ENCODE measurements at places on chromosomes 5 and 9.
A peak's percentile ranks its signal among the peaks of the same experiment; 100 is the strongest.

- no peak for DNase-seq
Observed at GRCh38 chr5:17081142-17081541, 136.3 kb upstream of the BASP1 start.

DNA sequence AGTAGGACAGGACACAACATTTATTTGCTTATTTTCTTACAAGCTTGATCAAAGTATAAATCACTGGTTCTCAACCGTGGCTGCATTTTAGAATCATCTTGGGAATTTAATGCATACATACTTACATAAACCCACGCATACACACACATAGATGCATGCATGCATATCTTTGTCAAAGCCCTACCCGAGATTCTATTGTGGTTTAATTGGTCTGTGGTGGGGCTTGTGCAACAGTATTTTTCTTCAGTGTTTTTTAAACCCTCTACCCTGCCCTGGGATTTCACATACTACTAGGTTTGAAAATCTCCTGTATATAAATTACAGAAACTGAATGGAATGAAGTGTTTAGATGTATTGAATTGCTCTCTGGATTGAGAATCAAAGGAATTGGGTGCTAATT, 1166.2 kb downstream of the MAT2B start:
- no peak for DNase-seq

- no peak for DNase-seq
Observed at GRCh38 chr5:30380228-30380627, 813.3 kb upstream of the CDH6 start.

- DNase-seq = no peak
Observed at GRCh38 chr5:87120518-87121303, 147.0 kb upstream of the RASA1 start.

- DNase-seq = no peak
Observed at GRCh38 chr5:15004506-15004905, 132.9 kb upstream of the ANKH start.

- DNase-seq = no peak
Observed at GRCh38 chr9:123346026-123346425, 10.0 kb upstream of the CRB2 start.

- DNase-seq = no peak
Observed at GRCh38 chr9:14220256-14220655, 93.7 kb downstream of the NFIB start.

- DNase-seq = no peak
Observed at GRCh38 chr5:149358294-149358651, 427 bp downstream of the PCYOX1L start.

DNA sequence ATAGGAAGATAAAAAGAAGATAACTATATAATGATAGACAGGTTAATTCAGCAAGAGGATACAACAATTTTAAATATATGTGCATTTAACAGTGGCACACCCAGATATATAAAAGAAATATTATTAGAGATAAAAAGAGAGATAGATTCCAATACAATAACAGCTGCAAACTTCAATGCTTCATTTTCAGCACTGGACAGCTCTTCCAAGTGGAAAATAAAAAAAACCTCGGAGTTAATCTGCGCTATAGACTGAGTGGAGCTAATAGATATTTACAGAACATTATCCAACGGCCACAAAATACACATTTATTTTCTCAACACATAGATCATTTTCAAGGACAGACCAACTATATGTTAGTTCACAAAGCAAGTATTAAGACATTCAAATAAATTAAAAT, 1229.5 kb upstream of the CDH6 start:
- DNase-seq = peak; percentile 12

GRCh38 chr5:72231991-72232703, 87.9 kb downstream of the MRPS27 start:
- DNase-seq = no peak

- DNase-seq = no peak
Observed at GRCh38 chr5:159178978-159179377, 30.4 kb downstream of the RNF145 start.

DNA sequence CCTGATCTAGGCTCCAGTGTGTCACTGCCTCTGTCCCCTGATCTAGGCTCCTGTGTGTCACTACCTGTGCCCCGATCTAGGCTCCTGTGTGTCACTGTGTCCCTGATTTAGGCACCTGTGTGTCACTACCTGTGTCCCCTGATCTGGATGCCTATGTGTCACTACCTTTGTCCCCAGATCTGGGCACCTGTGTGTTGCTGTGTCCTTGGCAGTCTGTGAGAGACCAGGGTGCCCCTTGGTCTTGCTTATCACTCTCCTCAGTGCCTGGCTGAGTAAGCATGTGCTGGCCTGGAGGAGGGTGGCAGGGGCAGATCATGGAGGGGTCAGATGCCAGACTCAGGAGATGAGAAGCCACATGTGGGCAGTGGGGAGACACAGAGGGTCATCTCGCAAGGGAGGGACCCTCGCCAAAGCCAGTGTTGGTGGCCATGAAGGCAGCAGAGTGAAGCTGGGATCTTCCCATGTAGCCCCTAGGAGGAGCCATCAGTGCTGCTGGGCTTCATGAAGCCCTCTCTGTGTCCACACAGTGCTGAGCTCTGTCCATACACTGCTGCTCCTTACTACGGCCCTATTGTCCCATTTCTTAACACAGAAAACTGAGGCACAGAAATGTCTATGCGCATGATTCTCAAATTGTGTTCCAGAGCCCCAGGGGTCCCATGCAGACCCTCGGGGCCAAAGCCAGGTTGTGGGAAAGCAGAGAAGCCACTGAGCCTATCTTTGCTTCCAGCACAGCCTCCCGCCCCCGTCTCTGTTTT, 15.5 kb downstream of the OLFML2A start:
- no peak for DNase-seq

GRCh38 chr9:14811844-14812243, 89.3 kb upstream of the CER1 start:
- DNase-seq = no peak

GRCh38 chr9:109639674-109640579, 140.1 kb upstream of the PALM2AKAP2 start:
- peak; percentile 15 for DNase-seq

DNA sequence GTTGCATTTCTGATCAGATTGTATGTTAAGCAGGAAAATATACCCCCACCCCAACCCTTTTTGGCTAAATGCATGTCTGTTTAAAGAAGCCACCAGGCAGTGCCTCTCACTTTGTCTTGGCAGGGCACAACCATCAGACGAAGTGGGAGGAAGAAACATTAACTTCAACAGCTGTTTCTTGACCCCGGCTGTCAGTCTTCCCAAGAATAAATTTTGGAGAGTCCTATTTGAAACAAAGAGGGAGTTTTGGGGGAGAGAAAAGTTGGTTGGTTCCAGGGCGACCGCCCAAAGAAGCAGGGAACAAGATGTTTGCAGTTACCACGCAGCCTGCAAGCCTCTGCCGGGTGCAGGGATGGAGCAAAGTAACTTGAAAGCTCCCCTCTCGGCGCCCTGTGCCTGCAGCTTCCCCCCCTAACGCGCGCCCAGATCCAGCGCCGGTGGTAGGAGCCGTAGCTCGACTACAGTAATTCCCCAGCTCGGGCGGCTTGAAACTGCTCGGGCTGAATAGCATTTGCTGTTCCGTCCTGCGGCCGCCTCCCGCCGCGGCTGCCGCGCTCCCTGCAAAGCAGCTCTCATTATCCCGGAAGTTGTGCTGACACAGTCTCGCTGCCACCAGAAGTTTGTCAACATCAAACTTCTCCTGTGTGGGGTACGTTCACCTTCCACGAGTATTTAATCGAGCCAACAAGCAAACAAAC, 100.7 kb upstream of the SSBP2 start:
- peak; percentile 95 for DNase-seq

GRCh38 chr9:99257723-99258389, 35.8 kb downstream of the SEC61B start:
- DNase-seq = no peak

DNA sequence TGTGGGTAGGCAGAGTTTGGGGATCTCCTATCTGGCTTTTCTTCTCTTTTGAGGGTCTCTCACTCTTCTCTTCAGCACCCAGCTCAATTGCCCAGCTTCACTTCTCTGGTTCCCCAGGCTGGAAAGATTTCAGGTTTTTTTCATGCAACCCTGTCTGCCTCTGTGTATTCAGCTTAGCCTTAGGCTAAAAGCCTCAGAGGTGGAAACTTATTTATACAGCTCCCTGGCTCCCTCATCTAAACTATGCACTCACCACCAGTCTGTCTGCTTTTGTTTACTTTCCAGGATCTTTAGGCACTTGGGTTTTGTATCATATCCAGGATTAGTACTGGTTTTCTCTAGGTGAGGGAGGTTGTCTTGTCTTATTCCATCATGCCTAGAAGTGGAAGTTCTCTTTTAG, 540.2 kb upstream of the TRPC7 start:
- DNase-seq = no peak

- DNase-seq = no peak
Observed at GRCh38 chr5:151062405-151063141, 18.3 kb downstream of the TNIP1 start.

GRCh38 chr9:130913599-130914416, 17.2 kb upstream of the QRFP start:
- DNase-seq = no peak

- DNase-seq = peak; percentile 46
Observed at GRCh38 chr5:174204535-174205313, 159.2 kb downstream of the NSG2 start.

DNA sequence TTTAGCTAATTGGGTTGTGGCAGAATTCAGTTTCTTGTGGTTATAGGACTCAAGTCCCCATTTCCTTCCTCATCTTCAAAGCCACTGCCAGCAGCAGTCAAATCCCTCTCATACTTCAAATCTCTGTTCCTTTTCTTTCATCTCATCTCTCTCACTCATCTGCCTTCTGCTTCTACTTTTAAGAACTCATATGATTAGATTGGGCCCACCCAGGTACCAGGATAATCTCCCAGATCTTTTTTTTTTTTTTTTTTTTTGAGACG, 8.0 kb upstream of the REEP5 start:
- no peak for DNase-seq

DNA sequence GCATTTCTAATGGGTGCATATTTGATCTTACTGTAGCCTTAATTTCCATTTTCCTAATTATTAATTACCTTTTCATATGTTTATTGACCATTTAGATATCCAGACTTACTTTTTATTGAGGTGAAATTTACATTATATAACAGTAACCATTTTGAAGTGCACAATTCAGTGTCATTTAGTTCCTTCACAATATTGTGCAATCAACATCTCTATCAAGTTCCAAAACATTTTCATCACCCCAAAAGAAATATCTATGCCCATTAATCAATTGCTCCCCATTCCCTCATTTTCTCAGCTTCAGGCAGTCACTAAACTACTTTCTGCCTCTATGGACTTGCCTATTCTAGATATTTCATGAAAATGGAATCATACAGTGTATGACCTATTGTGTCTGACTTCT, 5.9 kb downstream of the COL15A1 start:
- no peak for DNase-seq

DNA sequence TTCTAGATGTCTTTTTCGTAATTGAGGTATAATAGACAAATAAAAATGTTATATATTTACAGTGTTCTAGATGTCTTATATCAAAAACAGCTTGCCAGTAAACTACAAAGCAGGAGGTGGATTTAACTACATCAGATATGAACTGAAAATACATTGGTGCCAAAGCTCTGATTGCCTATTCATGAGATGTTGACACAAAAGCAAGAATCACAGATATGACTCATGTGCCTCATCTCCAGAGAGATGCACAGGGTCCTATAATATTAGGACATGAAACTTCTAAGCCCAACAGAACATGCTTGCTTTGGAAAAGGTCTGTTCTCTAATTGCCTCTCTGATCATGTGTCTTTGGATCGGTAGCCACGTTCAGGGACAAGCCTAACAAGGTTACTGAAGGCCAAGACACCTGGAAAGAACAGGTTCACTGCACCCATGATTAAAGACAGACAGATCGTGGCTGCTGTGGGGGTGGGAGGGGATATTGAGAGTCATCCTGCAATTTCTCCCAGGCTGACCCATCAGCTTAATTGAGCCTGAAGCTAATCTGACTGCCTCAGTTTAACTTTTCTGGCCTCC, 16.8 kb downstream of the ABCA1 start:
- DNase-seq = no peak

GRCh38 chr5:149811453-149811852, 81.3 kb downstream of the PPARGC1B start:
- no peak for DNase-seq

DNA sequence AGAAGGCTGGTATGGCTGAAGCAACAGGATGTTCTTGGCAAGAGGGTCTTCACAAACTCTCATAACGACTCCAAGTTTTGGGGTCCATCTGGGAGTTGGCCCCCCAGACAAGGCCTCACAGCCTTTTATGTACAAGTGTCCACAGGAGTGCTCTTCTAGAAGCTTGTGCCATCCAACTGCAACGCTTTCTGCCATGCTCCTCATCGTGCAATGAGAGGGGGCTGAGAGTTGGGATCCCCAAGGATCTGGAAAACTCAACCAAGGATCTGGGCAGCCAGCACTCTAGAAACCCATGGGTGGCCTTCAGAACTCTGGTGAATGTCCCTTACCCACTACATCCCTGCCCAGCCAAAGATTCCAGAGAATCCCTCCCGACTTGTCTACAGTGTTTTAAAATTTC, 8.5 kb upstream of the AMBP start:
- no peak for DNase-seq

DNA sequence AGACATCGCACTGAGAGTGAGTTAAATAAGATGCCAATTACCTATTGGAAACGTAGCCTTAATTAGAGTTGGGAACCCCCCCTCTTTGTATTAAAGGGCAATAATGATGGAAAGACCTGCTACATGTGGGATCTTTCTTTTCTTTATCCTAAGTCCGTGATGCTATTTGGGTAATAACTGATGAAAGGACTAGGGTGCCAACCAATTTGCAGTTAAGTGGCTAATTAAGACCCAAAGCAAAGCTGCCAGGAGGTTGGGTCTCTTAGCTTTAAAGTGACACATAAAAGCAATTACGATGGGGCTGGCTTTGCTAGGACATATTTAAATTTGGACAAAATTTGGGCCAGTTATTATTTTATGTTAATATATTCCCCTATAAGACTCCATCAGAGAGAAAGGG, 728.8 kb downstream of the NR2F1-AS1 start:
- DNase-seq = no peak

DNA sequence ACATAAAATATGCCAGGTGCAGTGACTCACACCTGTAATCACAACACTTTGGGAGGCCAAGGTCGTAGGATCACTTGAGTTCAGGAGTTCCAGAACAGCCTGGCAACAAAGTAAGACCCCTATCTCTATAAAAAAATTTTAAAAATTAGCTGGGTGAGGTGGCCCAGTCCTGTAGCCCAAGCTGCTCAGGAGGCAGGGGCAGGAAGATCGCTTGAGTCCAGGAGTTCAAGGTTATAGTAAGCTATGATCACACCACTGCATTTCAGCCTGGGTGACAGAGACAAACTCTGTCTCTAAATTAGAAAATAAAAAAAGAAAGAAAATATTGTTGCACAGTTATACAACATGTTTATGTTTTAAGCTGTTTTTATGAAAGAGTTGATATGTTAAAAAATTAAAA, 6.8 kb downstream of the CENPK start:
- DNase-seq = no peak

GRCh38 chr5:170097934-170098333, 7.8 kb upstream of the FOXI1 start:
- DNase-seq = no peak

- no peak for DNase-seq
Observed at GRCh38 chr5:73118391-73118973, 1.9 kb upstream of the TMEM171 start.
